ENCODE measurements at places on chromosomes 3 and 15.

- no peak for DNase-seq
Observed at GRCh38 chr15:32723171-32723948, 5.6 kb downstream of the GREM1 start.

- no peak for DNase-seq
Observed at GRCh38 chr15:98547275-98547674, 101.1 kb upstream of the IGF1R start.

DNA sequence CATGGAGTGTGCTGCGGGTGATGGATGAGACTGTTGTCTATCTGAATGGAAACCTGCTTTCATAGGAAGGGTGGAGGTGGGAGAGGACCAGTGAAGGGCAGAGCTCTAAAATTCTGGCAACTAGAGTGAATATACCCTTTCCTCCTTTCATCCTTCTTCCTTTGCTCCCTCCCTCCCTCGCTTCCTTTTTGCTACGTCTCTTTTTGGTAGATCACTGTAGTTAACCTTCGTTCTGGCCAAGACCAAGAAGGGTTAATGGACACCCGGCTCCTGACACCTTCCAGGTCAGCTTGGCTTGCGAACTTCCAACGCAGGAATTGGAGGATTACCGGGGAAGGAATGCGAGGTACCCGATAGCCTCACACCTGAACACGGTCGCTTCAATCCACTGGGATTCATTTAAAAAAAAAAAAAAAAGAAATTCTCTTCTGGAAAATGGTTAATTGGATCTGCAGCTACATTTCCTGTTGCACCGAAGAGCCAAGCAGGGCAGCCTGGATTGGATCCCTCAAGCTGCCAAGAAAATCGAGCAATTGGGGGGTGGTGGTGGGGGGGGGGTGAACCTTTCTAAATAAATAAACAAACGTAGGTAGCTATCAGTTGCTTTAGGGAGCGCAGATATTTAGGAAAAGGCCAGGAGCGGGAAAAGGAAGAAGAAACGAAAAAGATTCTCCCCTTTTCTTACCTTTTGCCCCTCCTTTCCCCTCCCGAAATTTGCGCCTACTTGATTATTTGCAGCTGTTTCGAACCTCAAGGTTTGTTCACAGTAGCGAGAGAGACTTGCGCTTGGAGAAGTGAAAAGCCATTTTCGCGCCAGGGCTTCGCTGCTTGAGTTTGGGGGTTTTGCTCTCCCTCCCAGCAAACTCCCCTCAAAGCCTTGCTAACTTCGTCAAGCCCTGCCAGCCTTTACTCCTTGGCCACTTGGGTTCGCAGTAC, 9.5 kb upstream of the NR2F2 start:
- no peak for DNase-seq

GRCh38 chr3:134867277-134867676, 72.2 kb downstream of the EPHB1 start:
- DNase-seq, result no peak

DNA sequence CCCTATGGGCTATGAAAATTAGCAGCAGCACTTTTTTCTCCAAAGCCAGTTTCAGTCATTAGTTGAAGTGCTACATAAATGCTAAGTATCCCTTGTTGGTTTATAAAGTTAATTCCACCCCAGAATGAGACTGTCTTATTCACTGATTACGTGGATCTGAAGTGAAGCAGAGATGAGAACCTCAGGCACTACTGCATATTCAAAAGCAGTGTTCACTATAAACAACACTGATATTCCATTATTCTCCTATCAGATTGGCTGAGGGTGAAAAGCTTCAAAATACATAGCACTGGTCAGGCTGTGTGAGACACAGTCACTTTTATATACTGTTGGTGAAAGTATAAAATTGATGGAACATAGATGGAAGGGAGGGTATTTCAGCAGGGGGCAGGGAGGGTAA, 395.7 kb upstream of the RARB start:
- no peak for DNase-seq

GRCh38 chr3:36792342-36792741, 28.0 kb upstream of the DCLK3 start:
- no peak for DNase-seq

DNA sequence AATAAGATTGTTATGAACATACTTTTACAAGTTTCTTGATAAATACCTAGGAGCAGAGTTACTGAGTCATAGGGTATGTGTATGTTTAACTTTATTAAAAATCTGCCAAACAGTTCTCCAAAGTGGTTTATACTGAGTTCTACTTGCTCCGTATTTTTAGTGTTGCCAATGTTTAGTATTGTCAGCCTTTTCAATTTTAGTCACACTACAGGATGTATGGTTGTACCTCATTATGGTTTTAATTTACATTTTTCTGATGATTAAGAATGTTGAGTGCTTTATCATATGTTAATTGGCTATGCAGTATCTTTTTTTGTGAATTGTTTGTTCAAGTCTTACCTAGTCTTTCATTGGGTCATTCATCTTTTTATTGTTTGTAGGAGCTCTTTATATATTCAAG, 4.3 kb downstream of the TMOD3 start:
- DNase-seq, result no peak

GRCh38 chr3:153338487-153338886, 176.5 kb downstream of the RAP2B start:
- no peak for DNase-seq

GRCh38 chr15:48898032-48898431, 20.1 kb downstream of the EID1 start:
- DNase-seq, result no peak

Data from D721Med (cell line).